ENCODE measurements at places on chromosomes 7 and 10.

DNA sequence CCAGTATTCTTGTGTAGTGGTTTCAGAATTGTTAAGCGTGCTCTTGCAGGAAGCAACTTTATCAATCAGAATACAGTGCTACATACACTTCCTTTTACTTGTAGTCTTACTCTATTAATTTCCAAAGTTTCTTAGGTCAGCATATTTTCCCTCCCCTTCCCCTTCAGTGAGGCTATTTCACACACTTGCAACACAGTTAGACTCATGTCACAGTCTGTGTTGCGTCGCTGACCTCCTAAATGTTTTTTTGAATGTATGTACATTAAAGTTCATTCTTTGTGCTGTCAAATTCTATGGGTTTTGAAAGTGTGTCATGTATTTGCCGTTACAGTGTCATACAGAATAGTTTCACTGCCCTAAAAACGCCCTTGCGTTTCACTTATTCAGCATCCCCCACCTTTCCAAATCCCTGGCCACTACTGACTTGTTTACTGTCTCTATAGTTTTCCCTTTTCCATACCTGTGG lies 5.4 kb upstream of the HKDC1 start:
- DNase-seq: no peak

DNA sequence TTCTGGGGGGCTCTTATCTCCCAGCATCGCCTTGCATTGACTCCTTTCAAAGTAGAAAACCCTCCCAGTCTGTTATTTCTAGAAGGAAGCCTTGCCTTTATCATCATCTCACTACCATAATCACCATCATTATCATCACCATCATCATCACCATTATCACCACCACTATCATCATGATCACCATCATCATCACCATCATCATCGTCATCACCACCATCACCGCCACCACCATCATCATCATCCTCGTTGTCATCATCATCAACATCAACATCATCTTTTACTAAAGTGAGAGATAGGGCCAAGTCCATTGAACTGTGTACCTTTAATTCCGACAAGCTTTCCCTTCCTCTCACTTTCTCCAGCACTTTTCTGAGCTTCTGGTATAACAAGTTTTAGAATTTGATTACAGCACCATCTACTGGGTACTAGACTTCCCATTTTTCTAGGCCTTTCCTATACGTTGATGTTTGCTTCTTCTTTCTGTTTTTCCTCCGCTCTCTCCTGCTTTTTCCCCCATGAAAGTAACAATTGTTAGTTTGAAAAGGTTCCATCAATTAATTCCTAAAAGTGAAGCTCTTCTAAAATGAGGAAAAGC lies 226.4 kb downstream of the BUB3 start:
- peak; percentile 65 for DNase-seq

DNA sequence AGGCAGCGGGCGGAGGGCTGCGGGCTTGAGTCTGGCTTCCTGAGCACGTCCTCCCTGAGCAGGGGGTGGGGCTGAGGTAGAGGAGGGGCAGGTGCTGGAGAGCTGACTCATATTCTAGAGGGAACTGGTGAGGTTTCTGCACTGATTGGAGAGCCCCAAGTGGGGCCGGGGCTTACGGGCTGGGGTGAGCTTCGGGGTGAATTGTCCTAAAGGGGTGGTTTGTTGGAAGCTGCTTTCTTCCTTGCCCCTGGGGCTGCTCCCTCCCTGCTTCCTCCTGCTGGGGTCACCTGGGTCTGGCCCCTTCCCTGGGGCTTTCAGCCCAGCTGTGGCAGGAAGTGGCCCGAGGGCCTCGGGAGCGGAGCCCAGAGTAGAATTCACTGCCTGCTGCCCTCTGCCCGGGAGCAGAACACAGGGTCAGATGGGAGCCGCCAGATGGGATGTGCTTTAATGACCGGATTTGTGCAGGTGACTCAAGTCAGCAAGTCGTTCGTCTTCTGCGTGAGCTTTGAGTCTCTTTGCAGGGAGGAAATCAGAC lies 48.6 kb downstream of the FAM20C start:
- no peak for DNase-seq

DNA sequence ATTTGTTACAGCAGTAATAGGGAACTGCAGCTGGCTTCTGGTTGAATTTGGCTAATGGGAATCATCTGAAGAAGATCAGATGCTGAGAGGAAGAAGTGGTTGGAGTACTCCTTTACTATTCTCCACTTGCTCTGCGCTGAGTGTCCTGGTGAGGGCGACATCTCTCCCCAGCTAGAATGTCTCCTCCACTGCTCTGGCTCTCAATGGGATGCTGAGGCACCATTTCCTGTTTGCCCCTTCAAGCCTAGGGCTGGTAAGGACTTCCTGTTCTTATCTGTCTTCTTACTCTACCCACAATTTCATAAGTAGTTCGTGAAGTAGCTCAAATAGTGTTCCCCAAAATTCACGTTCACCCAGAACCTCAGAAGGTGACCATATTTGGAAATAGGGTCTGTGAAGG lies 43.2 kb upstream of the TES start:
- no peak for DNase-seq

DNA sequence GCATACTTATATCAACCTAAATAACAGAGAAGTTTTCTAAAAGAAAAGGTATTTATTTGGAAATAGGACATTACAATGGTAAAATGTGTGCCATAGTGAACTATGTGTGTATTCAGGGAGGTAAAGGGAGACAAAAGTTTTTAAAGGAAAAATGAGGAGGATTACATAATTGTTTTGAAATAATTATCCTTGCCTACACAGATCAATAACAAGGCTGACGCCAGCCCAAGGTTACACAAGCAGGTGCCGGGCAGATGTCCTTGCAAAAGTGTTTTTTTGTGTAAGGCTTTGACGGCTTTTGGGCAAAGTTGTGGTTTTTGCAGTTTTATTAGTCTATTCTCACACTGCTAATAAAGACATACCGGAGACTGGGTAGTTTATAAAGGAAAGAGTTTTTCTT lies 22.7 kb upstream of the SLC35B4 start:
- DNase-seq: no peak

- DNase-seq: peak; percentile 58
These were observed 21.0 kb upstream of the EPC1 start for GRCh38 chr10:32367793-32368453.

DNA sequence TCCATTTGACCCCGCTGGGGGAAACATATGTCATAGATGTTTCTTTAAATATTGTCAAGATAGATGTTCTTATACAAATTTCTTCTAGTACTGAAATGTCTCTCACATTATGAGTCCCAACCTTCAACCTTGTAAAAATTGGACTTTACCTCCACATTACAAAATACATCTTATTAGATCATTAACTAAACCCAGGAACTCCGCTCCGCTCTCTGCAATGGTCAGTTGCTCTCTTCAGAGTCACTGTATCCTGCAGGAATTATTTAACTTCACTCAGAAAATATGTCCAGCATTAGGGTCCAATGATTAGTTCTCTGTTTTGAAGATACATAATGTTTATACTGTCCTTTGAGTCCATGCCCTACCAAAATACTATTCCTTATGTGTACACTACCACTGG lies 8.5 kb upstream of the AKR1D1 start:
- DNase-seq: no peak

GRCh38 chr10:113061054-113061430 lies 111.0 kb downstream of the TCF7L2 start:
- no peak for DNase-seq

- DNase-seq: no peak
These were observed 1.4 kb downstream of the HYAL4 start for GRCh38 chr7:123846217-123846891.

GRCh38 chr10:121036431-121036830 lies 185.3 kb downstream of the WDR11 start:
- no peak for DNase-seq

GRCh38 chr7:70710651-70711050 lies 421.3 kb upstream of the GALNT17 start:
- no peak for DNase-seq

DNA sequence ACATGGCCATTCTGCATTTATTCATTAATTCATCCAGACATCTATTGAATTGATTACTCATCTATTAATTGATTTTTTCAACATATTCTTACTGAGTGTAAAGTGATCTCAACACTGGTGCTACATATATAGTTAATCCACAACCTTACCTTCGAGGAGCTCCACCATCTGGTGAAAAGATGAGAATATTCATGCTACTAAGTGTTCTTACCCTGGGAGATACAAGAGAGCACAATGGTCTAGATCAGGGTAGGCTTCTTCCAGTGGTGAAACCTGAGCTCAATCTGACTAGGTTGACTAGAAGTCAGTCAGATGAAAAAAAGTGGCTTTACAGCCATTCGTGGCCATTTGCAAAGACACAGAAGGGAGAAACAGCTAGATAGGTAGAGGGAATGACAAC lies 507.4 kb downstream of the ANKRD7 start:
- DNase-seq: no peak

DNA sequence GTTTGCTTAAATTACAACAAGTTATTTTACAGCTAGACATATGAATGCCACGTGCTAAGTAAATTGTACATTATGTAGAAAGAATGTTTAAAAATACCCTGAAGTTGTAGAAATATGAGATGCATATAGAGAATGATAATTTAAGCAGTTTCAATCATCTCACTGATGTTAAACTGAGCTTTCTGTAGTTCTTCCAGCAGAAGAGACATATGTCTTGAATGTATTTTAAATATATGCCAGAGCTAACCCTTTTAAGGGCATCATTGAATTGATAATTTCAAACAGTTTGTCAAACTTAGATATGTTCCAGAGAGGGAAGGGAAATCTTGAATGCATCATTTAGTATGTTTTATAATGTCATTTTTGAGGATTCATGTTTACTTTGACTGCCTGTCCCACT lies 255.2 kb downstream of the MDFIC start:
- DNase-seq: no peak

GRCh38 chr10:11386044-11386443 lies 225.4 kb downstream of the USP6NL start:
- no peak for DNase-seq

DNA sequence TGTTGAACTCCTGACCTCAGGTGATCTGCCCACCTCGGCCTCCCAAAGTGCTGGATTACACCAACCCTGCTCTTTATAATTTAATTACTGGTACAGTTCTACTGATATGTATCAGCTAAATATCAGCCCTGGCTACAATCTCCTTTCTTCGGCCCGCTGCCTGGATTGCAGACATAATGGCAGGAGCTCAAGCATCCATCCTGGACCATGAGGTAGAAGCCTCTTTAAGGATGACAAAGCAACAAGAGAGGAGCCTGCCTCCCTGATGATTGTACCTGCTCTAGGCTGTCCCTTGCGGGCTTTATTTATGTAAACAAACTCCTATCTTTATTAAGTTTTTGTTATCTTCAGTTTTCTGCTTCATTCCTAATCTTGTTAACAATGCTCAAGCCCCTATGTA lies 5.6 kb upstream of the PSAP start:
- no peak for DNase-seq

DNA sequence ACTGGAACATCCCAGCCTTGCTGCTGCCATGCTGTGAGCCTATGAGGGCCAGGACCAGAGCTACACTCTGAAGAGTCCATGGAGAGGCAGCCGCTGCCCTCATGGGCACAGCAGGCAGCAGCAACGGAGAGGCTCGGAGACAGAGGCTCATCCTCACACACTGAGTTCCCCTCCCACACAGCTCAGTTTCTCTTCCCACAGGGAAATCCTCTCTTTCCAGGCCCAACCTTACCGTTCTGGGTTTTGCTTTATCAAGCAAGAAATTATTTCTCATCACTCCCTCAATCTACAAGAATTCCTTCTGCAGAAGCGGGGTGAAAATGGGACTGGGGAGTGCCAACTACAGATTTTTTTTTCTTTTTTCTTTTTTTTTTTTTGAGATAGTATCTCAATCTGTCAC lies 36.6 kb downstream of the GOLGA7B start:
- no peak for DNase-seq

- DNase-seq: no peak
These were observed 41.3 kb downstream of the PHTF2 start for GRCh38 chr7:77839919-77840318.

DNA sequence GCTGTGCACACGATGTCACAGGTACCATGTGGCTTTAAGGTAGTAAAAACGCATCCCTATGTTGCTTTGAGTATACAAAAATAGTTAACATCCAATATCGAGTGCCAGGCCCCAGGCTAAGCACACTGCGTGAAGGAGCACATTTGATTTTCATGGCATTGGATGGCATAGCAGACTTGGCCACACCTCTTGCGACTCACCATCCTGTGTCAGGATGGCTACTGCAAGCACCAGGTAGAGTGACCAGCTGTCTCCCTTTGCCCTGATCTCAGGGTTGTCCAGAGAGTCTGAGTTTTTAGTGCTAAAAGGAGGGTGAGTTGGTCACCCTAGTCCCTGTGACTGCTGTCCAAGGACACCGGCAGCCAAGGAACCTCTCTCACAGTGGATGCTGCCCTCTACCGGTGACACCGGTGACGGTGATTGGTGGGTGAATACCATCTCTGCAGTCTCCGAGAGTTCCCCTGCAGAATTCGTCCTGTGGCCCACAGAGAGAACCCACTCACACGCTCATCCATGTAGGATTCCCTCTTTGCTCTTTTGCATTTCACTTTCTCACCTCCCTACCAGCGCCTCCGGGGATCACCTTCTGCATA lies 76.1 kb downstream of the BICC1 start:
- no peak for DNase-seq

GRCh38 chr7:4889682-4890081 lies 6.2 kb upstream of the RADIL start:
- no peak for DNase-seq

- DNase-seq: no peak
These were observed 99.9 kb downstream of the SUGCT start for GRCh38 chr7:40234666-40235065.

DNA sequence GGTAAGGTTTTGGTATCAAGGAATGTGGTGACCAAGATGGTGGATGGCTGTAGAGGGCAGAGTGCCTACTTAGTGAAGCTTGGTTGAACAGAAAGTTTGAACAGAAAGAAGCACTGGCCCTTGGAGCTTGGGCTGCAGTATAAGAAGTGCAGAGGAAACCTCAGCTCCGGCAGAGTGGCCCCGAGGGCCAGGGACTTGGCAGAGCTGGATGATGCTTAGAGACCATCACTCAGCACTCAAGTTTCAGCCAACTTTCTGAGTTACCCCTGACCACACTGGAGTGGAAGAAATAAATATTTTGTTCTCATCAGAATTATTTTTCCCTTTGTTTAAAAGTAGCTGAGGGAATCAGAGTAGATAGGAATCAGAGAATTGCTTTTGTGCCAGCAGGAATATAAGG lies 336.7 kb downstream of the C7orf25 start:
- no peak for DNase-seq

DNA sequence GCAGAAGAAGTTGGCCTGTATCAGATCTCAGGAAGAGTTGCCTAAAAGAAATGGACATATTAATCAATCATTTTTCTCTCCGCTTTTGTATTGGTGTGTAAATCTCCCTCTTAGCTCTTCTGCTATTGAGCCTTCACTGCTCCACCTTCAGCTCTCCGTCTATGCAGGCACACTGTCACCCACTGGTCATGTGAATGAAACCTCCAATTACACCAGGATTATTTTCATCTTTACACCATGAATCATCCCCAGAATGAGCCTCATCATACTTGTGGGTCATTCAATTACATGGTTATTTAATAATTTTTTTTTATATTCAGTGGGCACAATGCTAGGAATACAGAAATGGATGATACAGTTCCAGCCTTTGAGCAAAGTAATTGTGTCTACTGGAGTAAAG lies 92.6 kb downstream of the LRRC4 start:
- no peak for DNase-seq

Data from midbrain (tissue), 1 donor.